ENCODE measurements at places on chromosomes 12 and 14.

DNA sequence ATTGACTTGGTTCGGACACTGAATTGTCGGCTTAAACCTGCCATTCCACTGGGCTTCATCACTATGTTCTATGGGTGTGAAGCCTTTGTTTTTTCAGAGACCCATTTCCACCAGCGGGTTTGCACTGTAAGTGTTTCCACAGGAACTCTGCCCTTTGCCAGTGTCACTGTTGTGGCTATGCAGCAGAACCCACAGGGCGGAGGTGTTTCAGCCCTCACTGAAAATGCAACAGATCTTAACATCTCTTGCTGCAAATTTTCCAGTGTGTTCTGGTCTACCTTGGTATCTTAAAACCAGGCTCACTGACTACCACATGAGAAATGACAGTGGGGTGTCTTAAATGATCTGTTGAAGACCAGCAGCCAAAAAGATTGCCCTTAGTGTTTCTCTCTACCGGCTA lies 21.1 kb downstream of the PRKCH start:
- DNase-seq = peak; percentile 90

DNA sequence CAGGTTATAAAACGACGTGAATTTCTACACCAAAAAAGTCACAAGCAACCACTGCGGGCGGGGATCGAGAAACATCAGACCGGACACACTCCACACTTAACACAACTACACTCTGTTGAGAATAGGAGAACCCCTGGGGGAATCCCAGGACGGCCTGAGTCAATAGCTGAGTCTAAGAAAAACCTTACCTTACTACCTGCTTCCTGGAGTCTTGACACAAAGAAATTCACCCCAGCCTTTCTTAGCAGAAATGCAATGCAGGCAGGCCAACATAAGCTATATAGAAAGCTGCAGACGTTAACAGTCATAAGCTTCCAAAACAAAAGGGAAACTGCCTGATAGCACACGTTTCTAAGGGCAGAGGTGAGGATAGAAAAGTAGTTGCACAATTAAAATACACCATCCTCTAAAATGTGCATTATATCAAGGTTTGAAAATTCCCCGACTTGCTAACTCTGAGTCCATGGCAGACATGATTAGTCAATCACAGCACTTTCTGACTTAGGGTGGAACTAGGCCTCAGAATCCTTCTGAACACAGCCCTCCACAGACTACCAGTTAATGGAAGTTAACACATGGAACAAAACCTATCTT lies 68.0 kb downstream of the CCDC88C start:
- DNase-seq = peak; percentile 79

DNA sequence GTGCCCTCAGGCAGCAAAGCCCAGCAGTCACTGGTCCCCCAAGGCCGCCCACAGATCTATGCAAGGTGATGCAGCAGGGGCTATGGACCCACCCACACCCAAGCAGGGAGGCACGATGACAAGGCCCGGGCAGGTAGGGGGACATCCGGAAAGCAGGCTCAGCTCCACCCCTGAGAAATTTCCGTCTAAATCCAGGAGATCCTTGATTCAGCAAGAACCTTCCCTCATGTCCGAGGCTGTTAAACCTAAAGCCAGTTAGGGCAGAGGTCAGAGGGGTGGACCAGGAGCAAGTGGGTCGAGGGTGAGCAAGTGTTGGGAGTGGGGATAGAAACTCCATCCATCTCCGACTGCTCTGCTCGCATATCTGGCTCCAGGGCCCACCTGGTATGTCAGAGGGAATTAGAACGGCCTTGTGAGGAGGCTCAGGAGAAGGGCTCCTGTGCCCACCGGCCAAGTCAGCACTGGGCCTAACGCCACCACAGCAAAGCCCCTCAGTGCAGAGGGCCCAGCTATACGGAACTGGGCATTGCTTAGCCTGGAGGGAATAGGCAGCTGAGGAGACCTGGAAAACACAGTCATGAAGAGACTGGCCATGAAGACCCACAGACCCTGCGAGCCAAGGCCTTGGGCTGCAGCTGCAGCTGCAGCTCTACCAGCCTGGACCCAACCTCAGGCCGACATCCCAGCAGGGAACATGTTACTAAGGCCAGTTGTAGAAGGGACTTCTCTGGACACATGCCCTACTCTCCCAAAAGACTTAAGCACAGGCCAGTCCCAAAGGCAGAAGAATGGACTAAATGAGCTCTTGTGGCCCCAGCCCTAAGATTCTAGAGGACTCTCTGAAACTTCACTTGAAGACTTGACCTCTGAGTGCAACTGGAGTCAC lies 34.3 kb downstream of the DAD1 start:
- DNase-seq = peak; percentile 39

DNA sequence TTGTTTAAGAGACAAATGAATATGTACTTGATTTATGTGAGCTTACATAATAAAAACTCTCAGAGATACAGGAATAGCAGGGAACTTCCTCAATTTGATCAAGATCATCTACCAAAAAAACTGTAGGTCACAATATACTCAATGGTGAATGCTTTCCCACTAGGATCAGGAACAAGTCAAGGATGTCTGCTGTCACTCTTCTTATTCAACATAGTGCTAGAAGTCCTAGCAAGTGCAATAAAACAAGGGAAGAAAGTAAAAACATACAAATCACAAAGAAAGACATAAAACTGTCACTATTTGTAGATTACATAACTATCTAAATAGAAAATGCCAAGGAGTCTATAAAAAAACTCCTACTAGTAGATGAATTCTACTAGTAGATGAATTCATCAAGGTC lies 41.9 kb upstream of the PAWR start:
- no peak for DNase-seq

DNA sequence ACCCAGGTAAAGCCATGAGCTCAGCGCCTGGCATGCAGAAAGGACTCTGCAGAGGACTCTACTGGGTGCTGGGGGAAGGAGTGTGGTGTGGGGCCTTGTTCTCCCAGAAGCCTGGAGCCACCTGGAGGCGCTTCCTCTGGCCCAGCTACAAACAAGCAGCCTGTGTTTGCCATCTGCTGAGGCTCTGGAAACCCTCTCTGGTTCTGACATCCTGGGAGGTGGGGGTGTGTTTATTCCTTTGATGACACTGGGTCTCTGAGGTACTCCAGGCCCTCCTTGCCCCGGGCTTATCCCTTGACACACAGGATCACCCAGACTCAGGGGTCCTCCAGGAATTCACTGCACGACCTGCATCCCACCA lies 44.9 kb downstream of the RNF34 start:
- DNase-seq = no peak

All from stimulated activated CD4-positive, alpha-beta T cell treated with anti-CD3 and anti-CD28 coated beads, Interleukin-4, amount 100 ng/mL, for 4 hours (primary cell).